Pancreas (tissue), 10 donors: ENCODE measurements at places on chromosomes 3 and 15. TPM values are rescaled to one million over a fixed set of nuclear protein-coding genes. Genes with fewer than 3 reads are reported as not detected.

Gene EFCC1
- total RNA-seq: 0.67 TPM

Gene SLC28A1
- not detected for total RNA-seq

Gene JAGN1
- 19.0 TPM for total RNA-seq

Gene TERC
- 2.7 TPM for total RNA-seq

Gene CALML4
- 4.0 TPM for total RNA-seq

DNA sequence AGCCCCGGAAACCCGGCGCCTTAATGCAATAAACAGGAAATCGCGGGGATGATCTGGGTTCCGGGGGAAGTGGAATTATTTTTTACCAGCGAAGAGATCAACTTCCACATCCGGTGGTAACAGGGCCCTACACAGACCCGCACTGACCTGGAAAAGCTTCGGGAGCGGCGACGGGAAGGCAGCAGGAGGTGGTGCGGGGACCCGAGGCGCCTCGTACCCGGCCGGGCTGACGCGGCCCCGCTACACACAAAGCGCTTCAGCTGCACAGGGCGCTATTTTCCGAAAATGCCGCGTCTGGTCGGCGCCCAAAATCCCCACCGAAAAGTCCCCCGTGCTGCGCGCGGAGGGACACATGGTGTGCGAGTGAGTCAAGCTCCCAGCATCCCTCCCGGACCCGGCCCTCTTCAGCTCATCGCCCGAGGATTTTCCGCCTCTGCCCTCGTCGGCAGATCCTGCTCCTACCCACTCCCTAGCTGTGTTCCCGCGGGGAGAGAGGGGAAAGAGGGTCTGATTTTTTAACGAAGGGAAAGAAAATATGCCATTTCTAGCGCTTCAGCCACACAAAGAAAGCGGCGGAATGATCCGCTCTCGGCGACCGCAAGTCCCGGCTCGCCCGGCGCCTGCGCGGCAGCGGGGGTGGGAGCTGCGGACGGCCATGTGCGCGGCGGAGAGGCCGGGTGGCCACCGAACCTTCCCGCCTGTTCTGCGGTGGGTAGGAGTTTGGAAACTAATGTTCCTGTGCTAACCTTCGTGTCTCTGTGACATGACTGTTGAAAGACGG lies at the start of gene GABPB1:
TSS of gene GABPB1 (minus strand) at position 361 of the 781 bp plus-strand sequence. CDS start 45,400 bp downstream, outside the sequence.
- peak; percentile 78 for DNase-seq
- H3K27me3 ChIP-seq: no peaks in the 10 kb centered on the region
- H3K4me1 ChIP-seq: peaks cover 9% of the 10 kb centered on the region

GRCh38 chr3:112020674-112021085 lies 13.9 kb upstream of the TMPRSS7 start:
- no peaks in the 10 kb centered on the region for H3K4me1 ChIP-seq
- H3K27me3 ChIP-seq: no peaks in the 10 kb centered on the region
- H3K36me3 ChIP-seq: no peaks in the 10 kb centered on the region
- DNase-seq: no peak
- H3K4me3 ChIP-seq: no peak overlapping the region
- H3K27ac ChIP-seq: no peak overlapping the region

DNA sequence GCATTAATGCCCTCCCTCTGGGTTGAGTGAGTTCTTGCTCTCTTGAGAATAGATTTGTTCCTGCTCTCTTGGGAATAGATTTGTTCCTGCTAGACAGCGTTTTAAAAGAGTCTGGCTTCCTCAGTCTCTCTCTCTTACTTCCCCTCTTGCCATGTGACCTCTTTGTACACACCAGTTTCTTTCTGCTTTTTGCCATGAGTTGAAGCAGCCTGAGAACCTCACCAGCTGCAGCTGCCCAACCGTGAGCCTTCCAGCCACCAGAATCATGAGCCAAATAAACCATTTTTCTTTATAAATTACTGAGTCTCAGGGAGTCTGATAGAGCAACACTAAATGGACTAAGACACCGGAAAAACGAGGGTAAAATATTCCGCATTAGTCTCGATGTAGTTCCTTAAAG lies 253.6 kb downstream of the CNTN6 start:
- H3K4me3 ChIP-seq: no peak overlapping the region
- no peaks in the 10 kb centered on the region for H3K4me1 ChIP-seq
- DNase-seq: no peak
- no peak overlapping the region for H3K27ac ChIP-seq

- no peaks in the 10 kb centered on the region for H3K36me3 ChIP-seq
- no peaks in the 10 kb centered on the region for H3K27me3 ChIP-seq
- H3K27ac ChIP-seq: no peak overlapping the region
- no peak for DNase-seq
- H3K4me3 ChIP-seq: no peak overlapping the region
Observed at GRCh38 chr3:56190130-56190529, 278.1 kb downstream of the ERC2 start.

GRCh38 chr3:183281126-183281797 lies 28.2 kb downstream of the B3GNT5 start:
- H3K4me1 ChIP-seq: peaks cover 12% of the 10 kb centered on the region
- H3K36me3 ChIP-seq: no peaks in the 10 kb centered on the region
- no peak for DNase-seq
- no peak overlapping the region for H3K4me3 ChIP-seq

- H3K4me1 ChIP-seq: no peaks in the 10 kb centered on the region
- H3K27me3 ChIP-seq: no peaks in the 10 kb centered on the region
- no peak overlapping the region for H3K27ac ChIP-seq
- no peak for DNase-seq
Observed at GRCh38 chr3:72549761-72550581, 298.3 kb downstream of the SHQ1 start.

GRCh38 chr3:120144267-120144666 lies 50.0 kb upstream of the GSK3B start:
- peak; percentile 20 for DNase-seq
- H3K4me1 ChIP-seq: no peaks in the 10 kb centered on the region
- H3K4me3 ChIP-seq: no peak overlapping the region

GRCh38 chr15:60340207-60340921 lies 57.4 kb downstream of the ANXA2 start:
- no peaks in the 10 kb centered on the region for H3K36me3 ChIP-seq
- no peak overlapping the region for H3K27ac ChIP-seq
- H3K4me1 ChIP-seq: no peaks in the 10 kb centered on the region
- no peak for DNase-seq

DNA sequence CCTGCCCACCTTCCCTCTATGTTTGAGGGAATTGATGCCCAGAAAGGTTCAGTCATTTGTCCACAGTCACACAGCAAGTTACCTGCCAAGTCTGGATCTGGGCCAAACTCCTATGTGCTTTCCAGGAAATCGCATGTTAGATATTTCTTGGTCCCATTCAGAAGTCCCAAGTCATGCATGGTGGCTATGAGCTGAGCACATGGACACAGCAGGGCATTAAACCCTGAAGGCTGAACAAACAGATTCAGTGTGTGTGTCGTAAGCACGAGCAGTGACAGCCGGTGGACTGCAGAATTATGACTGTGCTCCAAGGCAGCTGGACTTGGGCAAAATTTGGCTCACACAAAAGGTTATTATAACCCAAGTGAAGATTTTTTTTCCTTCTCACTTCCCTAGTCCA lies 11.4 kb upstream of the SLC6A6 start:
- no peaks in the 10 kb centered on the region for H3K4me1 ChIP-seq
- H3K4me3 ChIP-seq: no peak overlapping the region
- no peaks in the 10 kb centered on the region for H3K36me3 ChIP-seq

DNA sequence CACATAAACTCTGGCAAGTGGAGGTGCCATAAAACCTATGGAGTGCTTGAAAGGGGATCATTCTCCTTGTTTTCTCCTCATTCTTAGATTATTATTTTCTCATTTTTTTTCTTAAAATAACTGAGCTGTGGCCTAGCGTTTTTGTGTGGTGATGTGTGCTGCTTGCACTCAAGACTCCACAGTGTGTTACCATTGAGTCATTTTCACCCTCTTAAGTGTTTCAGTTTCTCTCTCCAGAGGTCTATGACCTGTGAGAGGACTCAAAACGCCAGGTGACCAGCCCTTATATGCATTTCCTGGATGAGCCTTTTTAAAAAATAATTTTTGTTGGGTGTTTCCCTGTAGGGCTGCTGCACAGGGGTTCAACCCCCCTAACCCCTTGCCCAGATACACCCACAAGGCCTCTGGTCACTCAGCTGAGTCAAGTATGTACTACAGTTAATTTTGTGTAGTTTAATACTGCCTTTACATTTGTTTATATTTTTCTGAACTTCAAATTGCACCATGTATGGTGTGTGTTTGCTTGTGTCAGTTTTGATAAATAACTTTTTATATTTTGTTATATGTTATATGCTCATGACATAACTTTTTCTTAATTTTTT lies 15.4 kb upstream of the BTLA start:
- H3K4me1 ChIP-seq: no peaks in the 10 kb centered on the region
- no peaks in the 10 kb centered on the region for H3K27me3 ChIP-seq
- no peak overlapping the region for H3K4me3 ChIP-seq
- DNase-seq: no peak

DNA sequence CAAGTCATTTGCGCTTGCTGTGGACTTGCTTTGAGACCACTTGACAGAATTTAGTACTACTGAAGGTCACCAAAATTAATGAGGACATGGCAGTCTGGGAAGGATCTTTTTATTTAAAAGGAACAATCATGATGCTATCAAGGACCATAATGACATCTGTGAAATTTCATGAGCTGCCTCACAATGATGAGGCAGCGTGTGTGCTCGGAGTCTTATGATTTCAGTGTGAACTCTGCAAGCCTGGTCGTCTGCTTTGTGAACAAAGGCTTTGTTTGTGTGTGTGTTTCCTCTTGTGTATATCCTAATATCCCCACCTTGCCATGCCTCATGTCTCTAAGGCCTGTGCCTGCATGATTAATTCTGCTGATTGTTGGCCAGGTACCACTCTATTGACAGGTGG lies 46.7 kb downstream of the RAD54L2 start:
- no peaks in the 10 kb centered on the region for H3K27me3 ChIP-seq
- no peak for DNase-seq
- no peaks in the 10 kb centered on the region for H3K4me1 ChIP-seq
- no peaks in the 10 kb centered on the region for H3K36me3 ChIP-seq
- H3K27ac ChIP-seq: no peak overlapping the region

GRCh38 chr3:50194128-50194902 lies 2.9 kb downstream of the GNAT1 start:
- no peak overlapping the region for H3K27ac ChIP-seq
- H3K4me1 ChIP-seq: no peaks in the 10 kb centered on the region
- no peaks in the 10 kb centered on the region for H3K36me3 ChIP-seq
- no peak overlapping the region for H3K4me3 ChIP-seq
- peak; percentile 90 for DNase-seq

DNA sequence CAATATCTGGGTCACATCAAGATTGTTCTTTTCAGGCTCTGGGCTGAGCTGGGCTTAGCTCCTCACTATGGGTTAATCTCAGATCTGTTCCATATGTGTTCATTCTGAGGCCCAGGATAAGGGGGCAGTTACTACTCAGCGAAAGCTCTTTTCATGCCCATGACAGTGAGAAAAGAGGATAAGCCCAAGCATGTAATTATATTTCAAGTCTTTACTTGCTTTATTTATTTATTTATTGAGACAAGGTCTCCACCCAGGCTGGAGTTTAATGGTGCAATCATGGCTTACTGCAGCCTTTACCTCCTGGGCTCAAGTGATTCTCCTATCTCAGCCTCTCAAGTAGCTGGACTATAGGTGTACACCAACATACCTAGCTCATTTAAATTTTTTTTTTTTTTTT lies 44.7 kb upstream of the SELENOK start:
- no peak for DNase-seq
- H3K36me3 ChIP-seq: no peaks in the 10 kb centered on the region
- no peak overlapping the region for H3K4me3 ChIP-seq
- no peaks in the 10 kb centered on the region for H3K4me1 ChIP-seq

- no peak for DNase-seq
- H3K4me1 ChIP-seq: no peaks in the 10 kb centered on the region
- H3K36me3 ChIP-seq: no peaks in the 10 kb centered on the region
Observed at GRCh38 chr15:50227076-50227475, 38.5 kb downstream of the HDC start.

- H3K4me1 ChIP-seq: no peaks in the 10 kb centered on the region
- no peaks in the 10 kb centered on the region for H3K36me3 ChIP-seq
- no peak for DNase-seq
- no peaks in the 10 kb centered on the region for H3K27me3 ChIP-seq
- H3K4me3 ChIP-seq: no peak overlapping the region
- H3K27ac ChIP-seq: no peak overlapping the region
Observed at GRCh38 chr3:107035176-107035575, 342.1 kb upstream of the CCDC54 start.

DNA sequence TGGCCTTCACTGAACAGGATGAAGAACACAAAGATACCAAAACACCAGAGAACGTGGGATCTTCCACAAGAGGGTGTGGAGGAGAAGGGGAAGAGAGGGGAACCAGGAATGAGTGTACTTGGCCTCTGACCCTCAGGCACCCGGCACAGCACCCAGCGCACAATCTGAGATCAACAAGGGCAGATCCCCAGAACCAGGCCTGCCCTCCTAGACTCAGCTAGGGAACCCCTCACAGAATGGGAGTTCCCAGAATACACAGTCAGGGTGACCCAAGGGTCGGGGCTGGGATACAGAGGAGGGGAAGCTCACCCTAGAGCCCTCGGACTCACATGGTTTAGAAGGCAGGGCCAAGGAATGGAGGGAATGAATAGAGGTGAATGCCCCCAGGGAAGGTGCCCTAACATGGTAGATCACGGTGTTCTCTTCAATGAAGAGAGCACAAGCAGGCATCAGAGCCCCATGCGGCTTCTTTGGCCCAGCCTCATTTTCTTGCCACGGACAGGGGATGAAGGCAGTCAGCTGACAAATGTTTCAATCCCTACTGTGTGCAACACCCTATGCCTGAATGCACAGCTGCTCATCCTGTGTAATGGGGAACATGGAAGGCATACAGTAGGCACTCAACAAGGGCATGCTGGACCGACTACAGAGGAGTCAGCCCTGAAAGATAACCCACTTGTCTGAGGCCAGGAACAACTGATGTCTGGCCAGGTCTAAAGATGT lies 13.1 kb downstream of the BMF start:
- DNase-seq: no peak
- no peaks in the 10 kb centered on the region for H3K27me3 ChIP-seq
- no peak overlapping the region for H3K4me3 ChIP-seq
- H3K36me3 ChIP-seq: no peaks in the 10 kb centered on the region
- peaks cover 70% of the 10 kb centered on the region for H3K4me1 ChIP-seq

DNA sequence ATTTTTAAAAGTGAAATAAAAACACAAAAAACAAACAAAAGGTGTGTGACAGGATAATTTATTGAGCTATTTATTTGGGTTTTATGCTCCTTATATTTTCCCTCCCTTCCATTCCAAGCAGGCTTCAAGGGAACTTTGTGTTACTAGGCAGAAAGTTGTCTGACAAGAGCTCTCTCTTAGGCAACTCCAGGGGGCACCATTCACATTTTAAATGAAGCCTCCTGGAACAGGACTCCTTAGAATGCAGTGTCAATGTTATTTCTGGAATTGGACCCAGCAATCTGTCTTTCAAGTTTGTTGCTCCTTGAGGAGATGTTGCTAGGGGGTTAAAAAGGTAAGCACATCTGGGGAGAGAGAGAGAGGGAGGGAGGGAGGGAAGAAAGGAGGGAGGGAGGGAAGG lies 5.4 kb upstream of the RFX7 start:
- no peaks in the 10 kb centered on the region for H3K36me3 ChIP-seq
- peaks cover 18% of the 10 kb centered on the region for H3K4me1 ChIP-seq
- no peak overlapping the region for H3K27ac ChIP-seq
- no peak for DNase-seq

- DNase-seq: no peak
- no peak overlapping the region for H3K4me3 ChIP-seq
- peaks cover 35% of the 10 kb centered on the region for H3K36me3 ChIP-seq
- peak overlapping the region; percentile 9 for H3K27ac ChIP-seq
- H3K4me1 ChIP-seq: no peaks in the 10 kb centered on the region
- no peaks in the 10 kb centered on the region for H3K27me3 ChIP-seq
Observed at GRCh38 chr3:39095778-39096177, 11.6 kb downstream of the GORASP1 start.

- H3K36me3 ChIP-seq: no peaks in the 10 kb centered on the region
- no peaks in the 10 kb centered on the region for H3K4me1 ChIP-seq
- no peak for DNase-seq
- H3K27me3 ChIP-seq: no peaks in the 10 kb centered on the region
Observed at GRCh38 chr15:67843571-67844387, 3.9 kb upstream of the RNU6-1 start.
